Glomerular endothelial cell (primary cell): ENCODE measurements at places on chromosomes 5 and 9.
A peak's percentile ranks its signal among the peaks of the same experiment; 100 is the strongest.

DNA sequence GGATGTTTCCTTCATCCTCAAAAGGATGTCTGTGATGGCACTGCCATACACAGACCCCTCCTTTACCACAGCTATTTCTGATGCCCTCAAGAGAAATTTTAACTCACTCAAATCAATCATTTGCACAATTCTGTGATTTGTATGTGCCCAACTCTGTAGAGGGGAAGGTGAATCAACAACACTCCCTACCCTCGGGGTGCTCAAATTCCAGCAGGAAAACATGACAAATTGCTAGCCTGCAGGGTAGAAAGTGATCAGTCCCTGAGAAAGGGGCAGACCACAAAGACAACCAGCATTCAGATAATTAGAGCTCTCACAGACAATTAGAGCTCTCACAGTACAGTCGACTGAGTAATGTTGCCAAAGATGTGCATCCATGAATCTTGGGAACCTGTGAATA, 45.3 kb upstream of the FOXE1 start:
- no peak for DNase-seq

DNA sequence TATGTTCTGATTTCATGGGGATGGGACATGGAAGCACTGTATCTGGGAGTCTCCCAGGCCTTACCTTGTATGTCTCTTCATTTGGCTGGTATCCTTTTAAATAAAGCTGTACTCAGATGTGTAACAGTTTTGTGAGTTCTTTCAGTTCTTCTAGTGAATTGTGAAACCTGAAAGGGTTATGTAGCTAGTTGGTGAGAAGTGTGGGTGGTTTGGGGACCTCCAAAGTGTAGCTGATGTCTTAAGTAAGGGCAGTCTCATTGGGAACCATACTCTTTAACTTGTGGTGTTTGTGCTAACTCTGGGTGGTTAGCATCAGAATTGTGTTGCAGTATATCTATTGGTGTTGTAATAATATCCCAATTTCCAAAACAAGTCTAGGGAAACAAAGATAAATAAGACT, 166.9 kb upstream of the CCNH start:
- DNase-seq: no peak

GRCh38 chr5:264338-264737, 7.1 kb upstream of the PDCD6 start:
- DNase-seq: no peak

DNA sequence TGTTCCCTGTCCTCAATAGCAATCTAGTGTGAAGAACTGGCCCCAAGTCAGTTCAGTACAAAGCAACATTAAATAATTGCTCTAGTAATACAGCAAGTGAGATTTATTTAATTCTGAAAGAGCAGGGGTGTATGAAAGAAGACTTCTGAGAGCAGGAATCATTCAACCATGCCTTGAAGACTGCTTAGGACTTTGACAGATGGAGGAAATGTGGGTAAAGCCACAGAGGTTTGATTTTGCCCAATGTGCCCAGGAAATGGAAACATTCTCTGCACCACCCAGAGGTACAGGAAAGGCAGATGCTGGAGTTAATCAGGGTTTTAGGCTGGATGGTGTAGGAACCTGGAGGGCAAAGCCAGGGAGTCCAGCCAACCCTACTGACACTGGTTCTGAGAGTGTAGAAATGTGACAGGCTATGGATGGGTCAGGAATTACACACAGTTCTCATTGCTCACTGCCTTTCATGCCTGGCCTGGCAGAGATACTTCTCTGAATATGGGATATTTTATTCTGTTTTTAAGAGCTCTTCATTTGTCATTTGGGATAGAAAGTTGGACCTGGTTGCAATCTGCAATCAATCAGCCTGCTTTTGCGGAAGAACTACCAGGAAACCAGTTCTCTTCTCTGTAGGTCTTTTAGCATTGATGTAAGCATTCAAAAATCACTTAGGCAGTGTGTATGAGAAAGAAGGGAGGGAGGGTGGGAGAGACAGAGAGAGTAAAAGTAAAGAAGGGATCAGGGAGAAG, 88.3 kb downstream of the BRINP1 start:
- DNase-seq: no peak

DNA sequence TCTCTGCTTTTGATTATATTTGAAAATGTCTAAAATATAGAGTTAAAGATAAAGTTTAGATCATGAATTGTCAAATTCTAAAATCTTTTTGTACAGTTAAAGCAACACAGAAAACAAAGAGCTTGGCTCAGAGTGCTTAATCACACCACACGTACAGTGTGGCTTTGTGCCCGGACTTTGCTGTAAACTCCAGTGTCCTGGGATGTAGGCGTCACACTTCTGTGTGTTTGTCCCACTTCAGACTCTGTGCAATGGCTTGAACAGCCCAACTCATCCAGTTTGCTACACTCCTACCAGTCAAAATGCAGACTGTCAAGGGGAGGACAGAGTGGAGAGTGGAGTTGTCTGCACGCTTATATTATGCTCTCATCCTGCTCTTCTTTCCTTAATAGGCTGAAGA, 45.3 kb downstream of the SMARCA2 start:
- DNase-seq: no peak

GRCh38 chr9:134561427-134562145, 80.0 kb upstream of the COL5A1 start:
- DNase-seq: no peak

DNA sequence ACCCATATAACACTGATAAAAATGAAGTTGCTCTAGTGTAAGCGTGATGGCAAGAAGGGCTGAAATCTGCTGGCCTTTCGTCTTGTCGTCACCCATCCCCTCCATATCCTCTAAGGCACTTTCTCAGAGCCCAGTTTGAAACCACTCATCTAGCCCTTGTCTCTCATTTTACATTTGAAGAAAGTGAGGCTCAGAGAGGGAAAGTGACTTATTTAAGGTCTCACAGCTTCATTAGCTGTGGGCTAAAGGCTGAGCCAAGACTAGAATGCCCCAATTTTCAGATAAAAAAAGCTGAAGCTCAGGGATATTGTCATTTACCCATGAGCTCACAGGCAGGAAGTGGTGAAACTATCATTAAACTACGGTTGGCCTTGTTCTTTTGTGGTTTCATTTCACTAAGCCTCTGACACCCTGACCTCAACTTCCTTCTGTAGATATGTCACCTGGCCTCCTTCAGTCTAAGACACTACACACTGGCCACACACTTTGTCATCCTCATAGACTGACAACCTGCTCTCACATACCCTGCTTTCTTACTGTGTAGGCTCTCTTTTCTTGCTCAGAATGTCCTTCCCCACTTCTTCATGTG, 176.7 kb upstream of the DMAC1 start:
- no peak for DNase-seq

- DNase-seq: no peak
These were observed 15.2 kb upstream of the SLC35D2 start for GRCh38 chr9:96398582-96399324.

DNA sequence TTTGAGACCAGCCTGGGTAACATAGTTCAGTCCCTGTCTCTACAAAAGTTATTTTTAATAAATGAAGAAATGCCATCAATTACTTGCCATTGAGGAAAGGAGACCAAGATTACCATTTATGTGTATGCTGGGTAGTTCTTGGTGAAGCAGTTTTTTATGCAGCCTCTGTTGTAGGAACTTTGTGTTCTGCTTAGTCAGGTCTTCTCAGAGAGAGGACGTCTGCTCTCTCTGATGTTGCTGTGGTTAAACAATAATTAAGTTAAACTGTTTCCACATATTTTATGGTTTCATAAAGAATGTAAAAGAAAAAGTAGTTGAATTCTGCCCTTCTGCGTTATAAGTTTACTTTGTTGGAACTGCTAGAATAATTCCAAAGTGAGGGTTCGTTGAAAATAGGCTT, 210.5 kb downstream of the KDM4C start:
- no peak for DNase-seq

DNA sequence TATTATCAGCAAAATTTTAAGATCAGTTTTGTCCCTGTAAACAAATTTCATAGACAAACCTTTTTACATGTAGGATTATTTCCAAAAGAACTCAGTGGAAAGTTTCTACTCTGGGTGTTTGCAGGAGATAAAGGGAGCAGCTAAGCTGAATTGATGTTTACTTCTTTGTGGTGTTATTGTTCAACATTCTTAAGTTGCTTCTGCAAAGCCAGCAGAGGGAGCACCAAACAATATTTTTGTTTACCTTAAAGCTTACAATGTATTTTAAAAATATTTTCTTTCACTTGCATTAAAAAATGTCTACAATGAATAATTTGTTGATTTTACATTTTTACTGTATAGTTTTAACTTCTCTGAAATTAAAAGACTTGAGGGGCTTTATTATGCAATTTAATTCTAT, 135.4 kb downstream of the ATG10 start:
- DNase-seq: peak; percentile 7

- DNase-seq: no peak
These were observed 296.6 kb downstream of the FBXL7 start for GRCh38 chr5:15796557-15796956.

DNA sequence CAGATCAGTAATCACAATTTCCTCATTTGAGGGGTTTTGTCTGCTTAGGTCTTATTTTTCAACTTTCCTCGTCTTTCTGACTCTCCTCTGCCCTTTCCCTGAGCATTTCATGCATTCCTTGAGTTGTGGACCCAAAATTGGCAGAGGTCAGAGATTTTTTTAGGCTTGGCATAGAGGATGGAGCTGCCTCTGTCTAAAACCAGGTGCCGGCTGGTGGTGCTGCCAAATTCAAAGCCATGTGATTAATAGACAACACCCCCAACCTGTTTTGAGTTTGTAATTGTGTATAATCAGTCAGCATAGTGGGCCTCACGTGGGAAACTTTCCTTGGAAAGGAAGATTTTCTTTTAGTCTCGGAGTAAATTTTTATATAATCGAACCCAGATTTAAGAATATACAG, 39.6 kb downstream of the TJP2 start:
- DNase-seq: no peak

DNA sequence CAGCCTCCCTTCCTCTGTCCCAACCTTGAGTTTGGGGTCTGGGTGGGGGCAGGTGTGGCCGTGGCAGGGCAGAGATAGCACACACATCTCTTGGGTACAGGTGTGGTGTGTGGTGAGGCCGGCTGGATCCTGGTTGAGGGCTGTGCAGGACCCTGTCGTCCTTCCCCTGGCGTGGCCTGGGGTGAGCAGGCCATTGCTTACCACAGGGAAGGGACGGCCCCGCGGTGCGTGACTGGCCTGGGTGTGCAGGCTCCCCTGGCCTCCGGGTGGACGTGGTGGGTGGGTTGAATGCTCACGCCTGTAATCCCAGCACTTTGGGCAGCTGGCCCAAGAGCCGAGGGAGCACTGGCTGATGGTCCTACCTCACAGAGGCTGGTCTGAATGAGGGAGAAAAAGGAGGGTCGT, 1.2 kb downstream of the ARRDC1 start:
- DNase-seq: no peak

- no peak for DNase-seq
These were observed 1061.3 kb upstream of the DMAC1 start for GRCh38 chr9:8860925-8861324.

GRCh38 chr5:95076395-95077185, 208.3 kb downstream of the MCTP1 start:
- DNase-seq: peak; percentile 61

- DNase-seq: no peak
These were observed 529.3 kb downstream of the BNC2 start for GRCh38 chr9:16341177-16341576.

DNA sequence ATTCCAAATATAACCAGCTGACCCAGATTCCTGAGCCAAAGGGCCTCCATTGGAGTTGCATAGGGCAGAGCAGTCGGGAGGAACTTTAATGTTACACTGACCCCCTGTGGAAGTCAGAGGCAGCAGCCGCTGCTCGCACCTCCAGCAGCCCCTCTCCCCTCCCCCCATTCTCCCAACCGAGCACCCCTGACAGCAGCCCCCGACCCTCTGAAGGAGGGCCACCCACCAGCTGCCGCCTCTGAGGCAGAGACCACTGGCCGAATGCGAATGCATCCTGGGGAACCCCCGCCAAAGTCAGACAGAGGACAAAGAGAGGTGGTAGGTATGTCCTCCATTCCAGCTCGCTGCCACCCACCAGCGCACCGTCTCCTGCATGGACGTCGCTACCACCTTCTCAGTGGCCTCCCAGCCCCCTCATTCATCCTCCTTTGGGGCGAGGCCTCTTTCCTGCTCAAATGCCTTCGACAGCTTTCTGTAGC, 231.0 kb downstream of the CDK5RAP2 start:
- no peak for DNase-seq

- DNase-seq: no peak
These were observed 311.7 kb upstream of the ZNF608 start for GRCh38 chr5:125057912-125058826.

DNA sequence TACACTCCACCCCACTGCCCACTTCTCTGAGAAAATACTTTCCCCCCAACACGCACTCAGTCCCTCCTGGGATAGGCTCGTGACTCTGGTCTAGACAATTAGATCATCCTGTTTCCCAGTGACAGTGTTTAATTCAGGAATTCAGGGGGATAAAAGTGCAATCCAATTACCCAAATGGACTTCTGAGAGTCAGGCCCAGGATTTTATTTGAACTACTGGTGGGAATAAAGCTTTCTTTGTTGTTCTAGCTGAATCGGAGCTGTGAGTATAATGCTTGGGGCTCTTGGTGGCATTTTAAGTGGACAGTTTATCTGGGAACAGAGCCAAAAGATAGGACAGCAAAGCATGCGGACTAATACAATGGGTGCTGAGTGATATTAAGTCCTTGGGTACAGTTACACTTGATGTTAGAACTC, 683.3 kb downstream of the MAT2B start:
- DNase-seq: no peak

- no peak for DNase-seq
These were observed 2.7 kb downstream of the RPL37 start for GRCh38 chr5:40832345-40832744.

GRCh38 chr5:81961651-81962440, 10.0 kb upstream of the ATG10 start:
- DNase-seq: no peak

- DNase-seq: no peak
These were observed 10.5 kb downstream of the PTTG1 start for GRCh38 chr5:160432196-160432595.

DNA sequence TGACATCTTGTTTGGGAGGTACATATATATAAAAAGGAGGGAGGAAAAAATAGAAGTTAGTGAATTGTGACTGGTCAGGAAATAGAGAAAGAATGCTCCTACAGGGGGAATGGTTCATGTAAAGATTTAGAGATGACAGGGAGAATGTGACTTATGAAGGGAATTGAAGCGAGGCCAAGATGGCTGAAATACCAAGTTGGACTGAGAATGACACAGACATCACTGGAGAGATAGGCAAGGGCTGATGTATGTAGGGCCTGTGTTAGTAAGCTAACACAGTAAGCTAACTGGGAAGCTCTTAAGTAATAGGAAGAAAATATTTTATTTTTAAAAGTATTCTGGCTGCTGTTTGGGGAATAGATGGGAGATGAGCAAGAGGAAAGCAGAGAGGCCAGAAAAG, 286.3 kb downstream of the NNT start:
- DNase-seq: no peak
